ENCODE measurements at places on chromosomes 11 and 22. TPM values are rescaled to one million over a fixed set of nuclear protein-coding genes. Genes with fewer than 3 reads are reported as not detected.

DNA sequence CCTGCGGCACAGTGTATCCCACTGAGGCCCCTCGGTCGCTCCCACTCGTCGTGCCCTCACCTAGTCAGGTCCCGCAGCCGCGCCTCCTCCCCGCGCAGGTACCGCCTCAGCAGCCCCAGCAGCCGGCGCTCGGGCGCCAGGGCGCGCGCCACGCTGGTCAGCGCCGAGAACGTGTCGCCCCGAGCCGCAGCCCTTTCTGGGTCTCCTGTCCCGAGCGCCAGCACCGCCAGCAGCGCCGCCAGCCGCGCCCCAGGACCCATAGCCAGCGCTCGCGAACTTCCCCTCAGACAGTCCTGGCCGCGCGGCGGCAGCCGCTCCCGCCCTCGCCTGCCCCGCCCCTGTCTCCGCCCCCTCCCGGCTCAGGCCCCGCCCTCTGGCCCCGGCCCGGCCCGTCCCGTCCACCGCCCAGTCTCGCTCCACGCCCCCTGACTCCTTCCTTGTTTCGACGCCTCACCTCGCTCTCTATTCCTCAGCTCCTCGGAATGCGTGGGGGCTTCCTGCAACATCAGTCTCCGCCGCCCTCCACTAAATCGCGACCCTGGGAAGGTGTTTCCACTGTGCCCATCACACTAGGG lies at the start of gene P4HA3:
Gene P4HA3 (minus strand): TSS at position 289 of the 575 bp plus-strand sequence. CDS start 29 bp downstream, at position 260.
- peak; percentile 66 for DNase-seq

- no peak for DNase-seq
These were observed 8.0 kb downstream of the CCND1 start for GRCh38 chr11:69648679-69649575.

DNA sequence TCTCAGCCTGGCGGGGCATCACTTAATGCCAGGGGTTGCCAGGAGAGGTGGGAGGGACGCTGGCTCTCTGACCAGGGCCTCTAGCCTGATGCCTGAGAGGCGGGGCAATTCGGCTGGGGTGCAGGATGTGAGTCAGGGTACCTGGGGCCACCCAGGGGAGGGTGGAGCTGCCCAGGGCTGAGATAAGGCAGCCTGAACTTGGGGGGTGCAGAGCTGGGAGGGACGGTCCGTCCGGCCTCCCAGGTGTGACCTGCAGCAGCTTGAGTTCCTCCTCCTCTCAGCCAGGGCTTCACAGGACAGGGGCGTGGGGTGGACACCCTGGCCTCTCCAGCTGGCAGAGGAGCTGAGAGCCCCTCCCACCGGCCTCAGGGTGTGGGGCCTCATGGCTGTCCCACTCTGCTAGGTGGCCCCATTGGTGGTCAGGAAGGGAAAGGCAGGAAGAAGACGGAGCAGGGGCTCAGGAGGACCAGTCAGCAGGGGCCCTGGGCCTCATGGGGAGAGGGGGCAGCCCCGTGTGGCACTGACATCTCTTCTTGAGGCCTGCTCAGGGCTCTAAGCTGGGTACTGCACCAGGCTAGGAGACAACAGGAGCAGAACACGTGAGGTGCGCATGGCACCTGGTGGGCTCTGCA lies 942 bp upstream of the RPS6KA4 start:
- DNase-seq: peak; percentile 82

RIMBP3B gene
- 0.15 TPM for total RNA-seq

BRD1 gene
- 30.2 TPM for total RNA-seq

YAP1 gene
- total RNA-seq: 0.71 TPM

UPK3A gene
- not detected for total RNA-seq

IGLL1 gene
- not detected for total RNA-seq

PPP2R5B gene
- 11.9 TPM for total RNA-seq
